ENCODE measurements at places on chromosomes 7 and 10.

GRCh38 chr7:91922857-91923256 lies 17.8 kb upstream of the AKAP9 start:
- no peak for DNase-seq

GRCh38 chr10:59991117-59991516 lies 84.8 kb upstream of the CCDC6 start:
- DNase-seq: no peak

DNA sequence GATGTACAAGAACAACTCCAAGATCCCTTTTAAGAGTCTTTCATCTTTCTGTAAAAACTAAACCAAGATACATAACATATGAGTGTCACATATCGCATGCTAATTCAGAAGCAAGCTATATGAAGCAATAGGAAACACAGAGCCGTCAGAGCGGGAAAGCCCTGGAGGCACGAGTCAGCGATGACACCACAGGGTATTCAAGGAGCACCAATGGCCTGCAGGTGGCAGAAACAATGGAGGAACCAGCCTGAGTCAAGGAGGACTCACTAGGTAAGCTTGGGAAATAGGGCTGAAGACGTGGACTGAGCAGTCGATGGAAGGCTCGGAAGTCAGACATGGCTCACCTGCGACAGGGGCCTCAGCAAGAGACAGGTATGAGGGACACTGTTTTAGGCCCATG lies 214.4 kb downstream of the FAM107B start:
- DNase-seq: peak; percentile 80

DNA sequence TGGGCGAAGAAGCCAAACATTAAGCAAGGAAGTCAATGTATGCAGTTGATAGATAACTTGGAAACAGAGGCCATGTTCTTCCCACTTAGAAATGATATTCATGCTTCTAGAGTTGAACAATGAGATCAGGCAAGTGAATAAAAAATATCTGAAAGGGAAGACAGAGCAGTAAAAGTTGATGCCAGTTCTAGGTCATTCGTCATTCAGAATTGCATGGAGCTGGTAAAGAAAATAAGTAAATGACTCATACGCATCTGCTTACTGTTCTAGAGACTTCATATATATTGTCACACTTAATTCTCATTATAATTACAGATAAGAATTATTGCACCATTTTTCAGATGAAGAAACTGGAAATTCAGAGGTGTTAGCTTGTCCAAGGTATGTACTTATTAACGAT lies 158.9 kb upstream of the FERD3L start:
- DNase-seq: no peak

GRCh38 chr7:114864278-114864677 lies 57.6 kb upstream of the MDFIC start:
- DNase-seq: peak; percentile 26

DNA sequence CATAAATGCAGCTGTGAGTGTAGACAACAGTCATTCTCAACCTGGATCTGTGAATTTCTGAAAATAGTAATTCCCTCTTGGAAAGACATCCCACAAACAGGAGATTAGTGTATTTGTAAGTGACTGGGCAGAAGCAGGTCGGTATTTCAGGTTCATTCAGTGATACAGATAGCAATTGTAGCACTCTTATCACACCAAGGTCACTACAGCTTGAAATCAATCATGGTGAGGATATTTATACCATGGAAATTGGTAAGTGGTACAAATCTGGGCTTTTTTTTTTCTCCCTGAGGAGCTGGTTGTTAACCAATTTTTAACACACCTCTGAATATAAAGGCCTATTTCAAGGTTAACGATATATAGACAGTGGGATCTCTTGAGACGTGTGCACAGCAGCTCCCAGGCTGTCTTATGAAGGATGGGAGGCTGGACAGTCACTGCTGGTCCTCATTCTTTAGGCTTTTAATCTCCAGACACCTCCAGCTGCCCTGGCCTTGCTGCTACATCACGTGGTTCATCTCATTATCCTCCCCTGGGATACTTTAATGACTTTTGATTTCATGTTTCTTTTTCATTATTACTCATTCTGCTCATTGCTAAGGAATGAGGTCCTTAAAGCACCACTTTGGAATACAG lies 87.1 kb downstream of the ITGA8 start:
- no peak for DNase-seq

GRCh38 chr7:5702876-5703571 lies 78.4 kb downstream of the RNF216 start:
- DNase-seq: peak; percentile 37

DNA sequence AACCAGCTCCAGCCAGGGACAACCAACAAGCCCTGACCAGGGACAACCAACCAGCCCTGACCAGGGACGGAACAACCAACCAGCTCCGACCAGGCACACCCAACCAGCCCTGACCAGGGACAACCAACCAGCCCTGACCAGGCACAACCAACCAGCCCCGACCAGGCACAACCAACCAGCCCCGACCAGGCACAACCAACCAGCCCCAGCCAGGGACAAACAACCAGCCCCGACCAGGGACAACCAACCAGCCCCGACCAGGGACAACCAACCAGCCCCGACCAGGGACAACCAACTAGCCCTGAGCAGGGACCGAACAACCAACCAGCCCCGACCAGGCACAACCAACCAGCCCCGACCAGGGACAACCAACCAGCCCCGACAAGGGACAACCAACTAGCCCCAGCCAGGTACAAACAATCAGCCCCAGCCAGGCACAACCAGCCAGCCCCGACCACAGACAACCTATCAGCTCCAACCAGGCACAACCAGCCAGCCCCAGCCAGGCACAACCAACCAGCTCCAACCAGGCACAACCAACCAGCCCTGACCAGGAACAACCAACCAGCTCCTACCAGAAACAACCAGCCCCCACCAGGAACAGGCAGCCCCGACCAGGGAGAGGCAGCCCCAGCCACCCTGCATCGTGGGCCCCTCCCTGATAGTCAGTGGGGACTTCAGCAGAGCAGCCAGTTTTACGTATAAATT lies 56.4 kb downstream of the PROSER2 start:
- DNase-seq: no peak

DNA sequence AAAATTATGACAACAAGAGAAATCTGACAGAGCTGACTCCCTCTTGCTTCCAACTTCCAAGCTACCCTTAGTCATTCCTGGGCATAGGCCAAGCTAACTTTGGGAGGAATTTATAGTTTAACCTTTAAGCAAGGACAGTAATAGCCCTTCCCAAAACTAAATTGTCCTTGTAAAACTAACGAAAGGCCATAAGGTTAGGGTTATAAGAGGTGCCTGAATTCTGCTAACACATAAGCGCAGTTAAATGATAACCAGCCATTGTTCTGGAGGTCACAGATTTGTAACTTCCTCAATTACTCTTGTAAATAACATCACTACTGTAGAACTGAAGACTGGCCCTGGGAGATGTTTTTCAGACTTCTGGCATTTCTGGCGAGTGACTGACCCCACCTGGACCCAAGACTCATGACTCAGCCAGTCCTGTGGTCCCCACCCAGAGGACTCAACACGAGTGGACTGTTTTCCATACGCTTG lies 481.2 kb downstream of the KCNMA1 start:
- DNase-seq: peak; percentile 76

- peak; percentile 62 for DNase-seq
Measured at GRCh38 chr10:127398140-127398970, 150.8 kb upstream of the NPS start.

- no peak for DNase-seq
Measured at GRCh38 chr7:17046666-17047065, 164.9 kb upstream of the AGR3 start.

DNA sequence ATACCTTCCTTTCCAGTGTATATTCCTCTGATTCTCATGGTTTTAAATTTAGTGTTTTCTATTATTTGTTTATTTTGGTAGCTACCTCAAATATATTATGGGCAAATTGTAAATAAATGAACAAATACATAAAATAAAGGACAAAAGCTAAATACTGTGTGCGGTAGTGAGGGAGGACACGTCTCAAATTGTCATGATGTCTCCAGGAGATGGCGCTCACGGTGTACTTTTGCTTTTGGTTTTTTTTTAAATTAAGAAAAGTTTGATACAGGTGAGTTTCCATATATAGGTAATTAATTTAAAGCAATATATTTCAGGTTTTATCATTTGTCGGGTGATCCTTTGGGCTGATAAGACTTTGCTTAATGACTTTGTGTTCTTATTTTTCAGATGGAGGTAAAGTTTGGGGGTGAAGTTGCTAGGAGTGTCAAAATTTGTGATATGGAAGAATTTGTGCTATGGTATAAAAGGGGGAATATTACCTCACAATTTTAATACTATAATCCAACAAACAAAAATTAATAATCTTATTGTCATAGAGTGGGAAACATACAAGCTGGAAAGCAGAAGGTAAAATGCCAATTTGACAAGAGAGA lies 68.4 kb upstream of the TMEM229A start:
- peak; percentile 8 for DNase-seq

DNA sequence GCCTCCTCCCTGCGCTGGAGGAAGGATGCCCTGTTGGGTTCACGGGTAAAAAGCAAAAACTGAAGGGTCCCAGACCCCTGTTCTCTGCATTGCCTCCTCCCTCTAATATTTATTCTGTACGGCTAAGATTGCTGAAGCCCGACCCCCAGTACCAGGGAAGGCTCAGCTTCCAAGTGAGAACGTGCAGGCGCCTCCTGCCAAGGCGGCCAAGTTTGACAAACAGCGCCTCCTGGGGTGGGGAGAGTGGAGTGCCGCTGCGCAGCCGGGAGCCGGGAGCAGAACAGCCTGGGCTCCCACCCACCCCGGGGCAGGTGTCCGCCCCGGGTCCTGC lies 4.7 kb upstream of the EBF3 start:
- DNase-seq: peak; percentile 27

- DNase-seq: peak; percentile 30
Measured at GRCh38 chr7:45033261-45033930, 33.4 kb downstream of the CCM2 start.

DNA sequence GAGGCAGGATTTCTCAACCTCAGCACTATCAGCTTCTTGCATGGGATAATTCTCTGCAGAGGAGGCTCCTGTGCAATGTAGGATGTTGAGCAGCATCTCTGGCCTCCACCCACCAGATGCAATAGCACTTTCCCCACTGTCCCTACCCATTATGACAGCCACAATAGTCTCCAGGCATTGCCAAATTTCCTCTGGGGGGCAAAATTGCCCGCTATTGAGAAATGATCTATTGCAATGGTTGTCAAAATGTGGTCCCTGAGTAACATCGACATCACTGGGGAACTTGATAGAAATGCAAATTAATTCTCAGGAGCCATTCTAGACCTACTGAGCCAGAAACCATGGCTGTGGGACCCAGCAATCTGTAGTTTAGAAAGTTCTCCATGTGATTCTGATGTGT lies 7.0 kb downstream of the KCNK18 start:
- no peak for DNase-seq

DNA sequence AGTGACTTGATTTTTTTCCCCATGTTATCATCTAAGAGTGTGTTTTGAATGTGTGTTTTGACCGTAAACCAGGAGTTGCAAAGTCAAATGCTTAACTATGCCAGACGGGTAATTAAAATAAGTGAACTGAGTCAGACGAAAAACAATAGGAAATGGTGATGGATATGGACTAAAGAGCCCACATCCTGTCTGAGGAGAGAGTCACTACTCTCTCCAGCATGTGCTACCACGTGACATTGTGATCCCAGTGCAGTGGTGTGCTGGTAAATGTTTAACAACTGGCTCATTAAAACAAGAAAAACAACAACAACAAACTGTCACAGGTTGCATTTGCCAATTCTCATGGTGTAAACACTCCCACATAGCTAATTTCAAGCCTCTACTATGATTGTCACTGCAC lies 164.3 kb downstream of the SUGCT start:
- DNase-seq: peak; percentile 81

- peak; percentile 85 for DNase-seq
Measured at GRCh38 chr10:93160829-93161228, 87.1 kb downstream of the CYP26A1 start.

- DNase-seq: no peak
Measured at GRCh38 chr10:55283031-55283430, 482.0 kb upstream of the PCDH15 start.

GRCh38 chr10:8919280-8919679 lies 864.8 kb downstream of the GATA3 start:
- no peak for DNase-seq

DNA sequence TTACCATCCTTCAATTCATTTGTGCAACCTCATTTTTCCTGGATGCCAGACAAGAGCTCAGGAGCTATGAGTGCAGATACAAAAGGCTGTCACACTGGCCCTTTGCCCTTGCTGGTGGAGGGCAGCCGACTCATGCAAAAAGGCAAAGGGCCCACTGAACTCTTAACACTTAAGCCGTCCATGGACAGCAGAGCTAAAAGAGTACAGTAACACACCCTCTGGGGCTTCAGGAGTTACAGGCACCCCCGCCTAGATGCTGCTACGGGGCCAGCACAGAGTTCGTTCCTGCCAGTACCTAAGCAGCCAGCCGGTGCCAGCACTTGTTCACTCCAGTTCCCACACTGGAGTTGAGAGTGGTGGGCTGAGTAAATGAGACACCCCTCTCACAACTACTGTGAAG lies 69.9 kb upstream of the MRLN start:
- no peak for DNase-seq

GRCh38 chr10:29611781-29612381 lies 22.9 kb downstream of the SVIL start:
- no peak for DNase-seq
